ENCODE measurements at places on chromosomes 1 and 21.

GRCh38 chr1:31214316-31215064 lies 25.2 kb downstream of the NKAIN1 start:
- no peak for DNase-seq

- no peak for DNase-seq
These were observed 37.4 kb downstream of the DENND1B start for GRCh38 chr1:197737916-197738315.

GRCh38 chr1:43858324-43858723 lies 75.3 kb upstream of the ARTN start:
- DNase-seq: no peak

- no peak for DNase-seq
These were observed 11.8 kb downstream of the ZBED6 start for GRCh38 chr1:203807196-203807595.

DNA sequence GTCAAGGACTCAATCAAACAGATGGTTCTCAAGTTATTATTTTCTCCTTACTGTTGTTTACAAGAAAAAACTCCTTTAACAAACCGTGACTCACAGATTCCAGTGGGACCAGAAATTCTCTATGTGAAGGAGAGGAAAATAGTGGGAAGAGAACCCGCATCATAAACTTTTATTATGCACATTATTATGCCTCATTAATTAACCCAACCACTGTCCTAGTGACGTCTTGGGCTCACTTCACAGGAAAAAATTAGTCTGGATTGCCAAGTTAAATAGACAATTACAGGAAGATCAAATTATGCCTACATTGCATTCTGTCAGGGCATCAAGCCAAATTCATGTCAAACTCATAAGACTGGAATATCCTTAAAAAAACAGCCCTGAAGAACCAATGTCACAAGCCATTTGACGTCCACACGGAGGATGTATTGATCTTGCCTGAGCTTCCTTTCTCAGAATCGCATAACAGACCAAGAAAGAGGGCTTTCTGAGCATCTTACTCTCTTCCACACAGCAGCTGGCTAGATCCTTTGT lies 347.8 kb downstream of the DUSP10 start:
- no peak for DNase-seq

Data from hematopoietic multipotent progenitor cell treated with erythropoietin and hydrocortisone succinate and interleukin-3 and kit ligand, for 6 days (in vitro differentiated cells).